Tongue (tissue), 3 donors: ENCODE measurements at places on chromosomes 3 and 15. TPM values are rescaled to one million over a fixed set of nuclear protein-coding genes. Genes with fewer than 3 reads are reported as not detected.

CCDC33 gene
- total RNA-seq = 0.41 TPM

SLC12A1 gene
- not detected for total RNA-seq

A4GNT gene
- total RNA-seq = not detected

HRG gene
- not detected for total RNA-seq

ZNF80 gene
- not detected for total RNA-seq

LACTB gene
- total RNA-seq = 18.7 TPM

ZMAT3 gene
- 8.1 TPM for total RNA-seq

GP9 gene
- not detected for total RNA-seq

RLBP1 gene
- not detected for total RNA-seq

MESP1 gene
- 0.31 TPM for total RNA-seq

TM4SF18 gene
- total RNA-seq = 11.2 TPM

GUCA1C gene
- not detected for total RNA-seq

FAM219B gene
- 76.3 TPM for total RNA-seq
